ENCODE measurements at places on chromosomes 6 and 20.

DNA sequence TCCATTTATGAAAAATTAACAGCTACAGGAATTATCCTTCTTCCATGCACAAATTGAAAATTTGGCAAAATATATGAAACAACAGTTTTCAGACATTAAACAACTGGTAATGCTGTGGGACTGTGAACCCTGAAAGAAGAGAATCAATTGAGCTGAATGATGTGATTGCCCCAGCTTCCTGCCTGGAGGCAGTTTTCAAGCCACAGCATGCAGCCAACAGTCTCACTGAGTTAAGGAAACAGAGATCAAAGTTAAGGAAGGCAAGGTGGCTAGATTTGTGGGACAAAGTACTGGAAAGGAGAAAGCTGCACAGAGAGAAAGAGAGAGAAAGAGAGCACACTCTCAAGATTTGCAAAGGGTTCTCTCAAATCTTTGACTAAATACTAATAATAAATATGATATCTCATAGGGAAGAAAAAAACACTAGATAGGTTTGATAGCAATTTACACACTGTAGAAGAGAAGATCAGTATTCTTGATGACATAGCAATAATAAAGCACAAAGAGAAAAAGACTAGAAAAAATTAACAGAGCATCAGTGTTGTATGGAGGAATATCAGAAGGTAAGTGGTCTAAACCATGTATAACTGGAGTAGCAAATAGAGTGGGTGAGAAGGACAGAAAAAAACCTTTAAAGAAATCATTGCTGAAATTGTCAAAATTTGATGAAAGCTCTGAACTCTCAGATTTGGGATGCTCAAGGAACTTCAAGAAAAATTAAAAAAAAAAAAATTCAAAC, 70.1 kb upstream of the CNKSR3 start:
- DNase-seq: no peak

DNA sequence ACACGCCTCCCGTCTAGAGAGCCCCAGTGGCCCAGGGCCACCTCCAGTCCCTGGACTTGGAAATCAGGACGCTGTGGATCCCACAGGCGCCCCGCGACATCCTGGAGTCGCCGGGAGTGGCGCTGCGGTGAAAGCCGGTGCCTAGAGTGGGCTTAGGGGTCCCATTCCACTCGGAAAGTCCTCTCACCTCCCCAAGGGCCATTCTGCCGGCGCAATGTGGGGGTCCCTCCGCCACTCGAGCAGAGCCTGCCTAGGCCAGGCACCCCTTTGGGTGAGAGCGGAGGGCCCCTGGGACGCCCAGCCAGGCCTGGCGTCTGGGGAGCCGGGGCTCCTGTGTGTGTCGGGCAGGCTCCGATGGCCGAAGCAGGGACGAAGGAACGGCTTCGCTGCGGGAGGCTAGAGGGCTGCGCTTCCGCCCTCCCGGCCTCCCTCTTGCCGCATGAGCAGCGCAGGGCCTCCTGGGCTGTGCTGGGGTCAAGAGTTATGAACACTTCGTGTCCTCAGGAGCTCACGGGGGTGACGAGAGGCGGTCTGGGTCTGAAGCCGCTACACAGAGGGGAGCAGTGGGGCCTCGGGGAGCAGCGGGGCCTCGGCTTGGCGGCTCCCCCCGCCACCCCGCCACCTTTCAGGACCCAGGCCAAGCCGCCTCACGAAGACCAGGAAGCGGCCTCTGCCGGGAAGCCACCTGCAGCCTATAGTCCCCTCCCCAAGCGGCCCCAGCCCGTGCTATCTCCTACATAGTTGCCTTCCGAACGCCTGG, 13.6 kb downstream of the POU3F2 start:
- DNase-seq: no peak

DNA sequence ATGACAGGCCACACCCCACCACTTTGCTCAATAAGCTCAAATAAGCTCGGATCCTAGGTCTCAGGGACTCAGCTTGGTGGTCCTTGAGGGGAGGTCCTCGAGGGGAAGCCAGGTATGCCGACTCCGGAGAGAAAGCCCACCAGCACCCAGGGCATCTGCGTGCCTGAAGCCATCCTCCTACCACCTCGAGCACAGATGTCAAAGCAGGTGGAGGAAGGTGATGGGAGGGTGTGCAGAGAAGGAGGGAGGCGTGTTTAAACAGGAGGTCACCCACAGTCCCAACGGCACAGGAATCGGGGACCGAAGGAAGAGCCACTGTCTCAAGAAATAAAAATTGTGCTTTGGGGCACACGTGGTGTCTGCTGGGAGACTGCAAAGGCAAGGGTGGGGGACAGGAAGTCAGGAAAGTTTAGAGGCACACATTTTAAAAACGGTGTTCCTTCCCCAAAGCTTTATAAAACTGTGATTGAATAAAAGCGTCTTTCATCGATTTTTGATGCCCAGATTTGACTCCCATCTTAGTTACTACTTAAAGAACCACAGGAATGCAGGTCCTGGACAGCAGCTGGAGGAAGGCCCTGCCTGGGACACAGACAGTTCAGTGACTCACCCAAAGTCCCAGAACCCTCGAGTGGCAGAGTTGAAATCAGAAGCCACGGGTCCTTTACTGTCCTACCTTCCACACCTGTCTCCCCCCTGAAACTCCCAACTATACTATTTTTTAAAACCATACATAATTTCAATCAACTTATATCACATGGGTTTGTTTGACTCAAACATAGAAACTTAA, 221.0 kb upstream of the PDE10A start:
- no peak for DNase-seq

DNA sequence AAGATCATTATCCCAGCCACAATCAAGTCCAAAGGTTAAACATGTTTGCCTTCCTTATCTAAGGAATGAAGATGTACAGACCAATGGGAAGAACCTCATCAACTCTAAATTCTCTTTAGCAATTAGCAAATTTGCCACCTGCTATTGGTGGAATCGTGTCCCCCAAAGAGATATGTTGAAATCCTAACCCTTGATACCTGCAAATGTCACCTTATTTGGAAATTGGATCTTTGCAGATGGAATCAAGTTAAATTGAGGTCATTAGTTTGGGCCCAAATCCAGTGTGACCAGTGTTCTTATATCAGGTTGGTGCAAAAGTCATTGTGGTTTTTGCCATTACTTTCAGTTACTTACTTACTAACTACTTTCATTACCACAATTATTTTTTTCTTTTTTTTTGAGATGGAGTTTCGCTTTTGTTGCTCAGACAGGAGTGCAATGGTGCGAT, 31.3 kb downstream of the KLHL31 start:
- DNase-seq: no peak

GRCh38 chr6:144515761-144516160, 230.6 kb downstream of the UTRN start:
- no peak for DNase-seq

GRCh38 chr6:108174371-108175175, 8.8 kb downstream of the NR2E1 start:
- DNase-seq: no peak

DNA sequence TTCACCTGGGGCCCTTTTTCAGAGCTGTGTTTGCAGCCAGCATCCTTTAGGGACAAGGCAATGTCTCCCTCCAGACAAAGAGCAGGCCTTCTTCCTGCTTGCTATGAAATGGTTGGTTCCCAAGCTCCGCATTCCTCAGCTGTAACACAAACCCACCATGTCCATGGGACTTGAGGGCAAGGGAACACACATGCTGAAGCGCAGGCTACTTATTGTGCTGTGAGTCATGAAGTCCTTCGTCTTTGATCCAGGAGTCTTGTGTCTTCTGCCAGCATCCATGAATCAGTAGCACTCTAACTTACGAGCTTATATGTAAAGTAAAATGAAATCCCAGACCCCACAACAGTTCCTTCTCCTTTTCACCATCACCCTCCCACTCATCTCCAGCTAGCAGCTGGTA, 59.0 kb downstream of the ANKRD60 start:
- DNase-seq: no peak

- no peak for DNase-seq
Observed at GRCh38 chr20:45983279-45983743, 11.3 kb upstream of the ZNF335 start.

DNA sequence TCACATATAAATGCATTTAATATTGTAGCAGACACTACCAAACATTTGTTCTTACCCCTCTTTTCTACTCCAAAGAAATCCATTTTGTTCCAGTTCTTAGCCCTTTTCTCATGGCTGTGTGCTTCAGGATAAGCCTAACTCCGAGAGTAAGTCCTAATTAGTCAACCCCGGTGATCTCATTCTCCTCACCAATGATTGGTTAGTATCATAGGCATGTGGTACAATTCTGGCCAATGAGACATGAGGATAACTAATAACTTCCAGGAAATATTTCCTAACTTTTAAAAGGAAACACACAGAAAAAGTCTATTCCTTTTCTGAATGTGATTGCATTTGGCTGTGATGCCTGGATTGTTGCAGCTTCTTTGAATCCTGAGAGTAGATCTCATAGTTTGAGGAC, 116.0 kb downstream of the GPR63 start:
- DNase-seq: no peak

DNA sequence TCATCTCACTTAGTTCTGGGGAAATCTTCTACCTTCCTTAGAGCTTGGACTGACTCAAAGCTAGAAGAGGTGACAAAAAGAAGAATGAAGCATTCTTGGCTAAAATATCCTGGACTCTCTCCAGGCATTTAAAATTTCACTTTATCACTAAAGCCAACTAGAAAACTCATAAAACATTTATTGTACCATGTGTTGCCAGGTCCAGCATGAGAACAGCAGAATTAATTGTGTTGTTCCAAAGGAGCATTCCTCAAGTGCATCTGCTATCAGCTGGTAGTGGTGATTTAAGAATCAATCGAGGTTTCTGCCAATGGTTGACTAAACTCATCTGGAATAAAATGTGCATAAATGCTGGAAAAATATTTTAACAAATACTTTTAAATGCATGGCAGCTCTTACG, 147.3 kb upstream of the SSTR4 start:
- DNase-seq: no peak

- no peak for DNase-seq
Observed at GRCh38 chr6:62090442-62091229, 195.4 kb downstream of the KHDRBS2 start.

- DNase-seq: no peak
Observed at GRCh38 chr6:15303920-15304291, 58.0 kb downstream of the JARID2 start.

DNA sequence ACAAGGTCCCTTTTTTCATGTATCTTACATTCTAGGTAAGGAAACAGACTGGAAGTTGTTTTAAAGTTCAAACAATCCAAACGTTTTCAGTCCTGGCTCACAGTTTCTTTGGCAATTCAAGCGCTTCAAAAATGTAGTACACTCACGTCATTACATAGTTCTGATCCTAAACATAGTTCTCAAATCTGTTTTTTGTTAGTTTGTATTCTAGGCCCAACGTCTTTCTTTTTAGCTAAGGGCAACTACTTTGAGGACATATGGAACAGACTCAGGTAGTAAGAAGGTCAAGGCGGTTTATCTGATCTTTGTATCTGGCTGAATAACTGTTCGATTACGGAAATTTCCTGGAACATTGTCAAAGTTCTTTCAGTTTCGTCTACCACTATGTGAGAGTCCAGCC, 36.9 kb upstream of the PLCB4 start:
- no peak for DNase-seq
